Cardiac fibroblast (primary cell): ENCODE measurements at places on chromosomes 5 and 9.

- DNase-seq: no peak
Observed at GRCh38 chr5:138980441-138980840, 105.3 kb upstream of the LRRTM2 start.

- no peak for DNase-seq
Observed at GRCh38 chr9:23821375-23822181, 4.5 kb downstream of the ELAVL2 start.

DNA sequence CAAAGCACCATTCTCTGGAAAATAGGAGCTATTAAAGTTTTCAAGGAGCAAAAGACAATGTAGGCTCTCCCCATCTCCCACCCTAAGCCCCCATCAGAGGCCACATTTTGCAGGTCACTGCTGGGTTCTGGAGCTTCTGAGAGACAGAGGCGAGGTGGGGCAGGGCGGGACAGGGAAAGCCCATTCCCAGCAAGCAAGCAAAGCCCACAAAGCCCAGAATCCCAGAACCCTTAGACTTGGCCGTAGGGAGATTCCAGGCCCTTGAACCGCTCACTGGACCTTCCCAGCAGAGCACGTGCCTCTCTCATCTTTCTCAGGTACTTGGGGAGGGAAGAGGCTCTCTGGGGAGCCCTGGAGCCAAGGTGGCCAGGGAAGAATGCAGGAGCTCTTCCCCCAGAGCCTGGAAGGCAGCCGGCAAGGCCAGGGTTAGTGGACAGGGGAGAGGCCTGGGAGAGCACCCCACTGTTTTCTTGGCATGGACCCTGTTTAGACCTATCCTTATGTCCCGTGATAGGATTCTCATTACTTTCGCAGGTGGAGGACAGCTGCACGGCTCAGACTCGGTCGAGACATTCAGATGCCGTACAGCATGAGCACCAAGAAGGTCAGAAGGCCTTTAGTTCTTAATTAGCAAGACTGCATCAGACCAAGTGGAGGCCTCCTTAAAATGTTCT, 52.4 kb downstream of the ZNF354C start:
- no peak for DNase-seq

GRCh38 chr5:89343666-89344065, 460.7 kb upstream of the MEF2C start:
- no peak for DNase-seq

DNA sequence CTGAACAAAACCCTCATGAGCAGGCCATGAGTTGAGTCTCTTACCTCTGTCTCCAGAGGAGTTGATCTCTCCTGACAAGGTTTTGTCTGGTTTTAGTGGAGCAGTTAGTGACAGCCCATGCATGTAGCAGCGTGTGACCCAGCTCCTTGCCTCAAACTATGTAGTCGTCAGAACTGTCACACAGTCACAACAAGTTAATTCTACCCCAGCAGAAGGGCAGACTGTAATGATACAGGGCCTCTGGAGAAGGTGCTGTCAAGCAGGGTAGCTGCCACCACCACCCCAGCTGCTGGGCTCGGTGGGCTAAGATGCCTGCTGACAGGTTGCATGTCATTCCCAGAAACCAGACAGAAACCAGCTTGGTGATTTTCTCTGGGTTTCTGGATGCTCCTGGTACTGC, 194.5 kb downstream of the PSAT1 start:
- DNase-seq: no peak

DNA sequence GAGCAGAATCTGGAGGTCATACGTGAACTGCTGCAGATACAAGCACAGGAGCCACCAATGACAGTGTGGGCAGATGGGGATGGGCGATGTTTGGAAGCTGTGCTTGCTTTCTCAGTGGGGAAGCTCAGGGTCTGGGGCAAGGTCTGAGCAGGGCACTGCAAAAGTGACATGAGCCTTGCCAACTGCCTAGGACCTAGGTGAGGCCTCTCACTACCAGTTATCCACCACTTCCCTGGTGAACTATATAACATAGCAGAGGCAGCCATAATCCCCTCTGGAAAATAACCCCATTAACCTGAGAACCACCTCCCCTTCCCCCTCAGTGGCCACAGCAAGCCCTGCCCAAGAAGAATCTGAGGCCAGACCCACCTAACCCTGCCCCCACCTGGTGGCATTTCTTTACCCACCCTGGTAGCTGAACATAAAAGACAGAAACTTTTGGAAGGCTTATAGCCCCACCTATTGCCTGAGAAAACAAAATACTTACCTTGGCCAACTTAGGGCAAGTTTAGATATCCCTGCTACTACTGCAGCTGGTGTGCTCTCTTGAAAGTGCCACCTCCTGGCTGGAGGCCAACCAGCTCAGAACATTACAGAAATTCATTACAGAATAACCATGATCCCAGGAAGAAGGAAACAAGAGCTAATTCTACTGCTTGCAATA, 18.8 kb upstream of the SPEF2 start:
- DNase-seq: no peak

GRCh38 chr9:137515338-137515724, 34.9 kb downstream of the PNPLA7 start:
- no peak for DNase-seq

DNA sequence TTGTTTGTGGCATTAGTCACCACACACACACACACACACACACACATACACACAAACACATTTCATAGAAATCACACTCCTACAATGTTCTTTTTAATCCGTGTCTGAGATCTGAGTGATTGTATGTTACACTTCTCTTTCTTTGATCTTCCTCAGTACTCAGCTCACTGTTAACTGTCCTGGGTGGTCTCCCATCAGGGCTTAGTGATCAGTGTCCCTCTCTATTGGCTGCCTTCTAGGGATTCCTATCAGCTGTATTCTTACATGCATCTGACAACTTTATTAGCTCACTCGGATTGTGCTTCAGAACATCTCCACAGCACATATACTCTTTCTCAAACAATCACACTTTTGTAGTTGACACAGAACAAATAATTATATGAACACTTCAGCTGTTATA, 170.2 kb upstream of the POU5F2 start:
- DNase-seq: no peak

GRCh38 chr5:142245786-142246185, 79.0 kb downstream of the SPRY4 start:
- peak; percentile 52 for DNase-seq

GRCh38 chr9:20872340-20872977, 159.0 kb downstream of the HACD4 start:
- DNase-seq: peak; percentile 77

- DNase-seq: peak; percentile 45
Observed at GRCh38 chr9:81244631-81245030, 444.7 kb downstream of the TLE1 start.

DNA sequence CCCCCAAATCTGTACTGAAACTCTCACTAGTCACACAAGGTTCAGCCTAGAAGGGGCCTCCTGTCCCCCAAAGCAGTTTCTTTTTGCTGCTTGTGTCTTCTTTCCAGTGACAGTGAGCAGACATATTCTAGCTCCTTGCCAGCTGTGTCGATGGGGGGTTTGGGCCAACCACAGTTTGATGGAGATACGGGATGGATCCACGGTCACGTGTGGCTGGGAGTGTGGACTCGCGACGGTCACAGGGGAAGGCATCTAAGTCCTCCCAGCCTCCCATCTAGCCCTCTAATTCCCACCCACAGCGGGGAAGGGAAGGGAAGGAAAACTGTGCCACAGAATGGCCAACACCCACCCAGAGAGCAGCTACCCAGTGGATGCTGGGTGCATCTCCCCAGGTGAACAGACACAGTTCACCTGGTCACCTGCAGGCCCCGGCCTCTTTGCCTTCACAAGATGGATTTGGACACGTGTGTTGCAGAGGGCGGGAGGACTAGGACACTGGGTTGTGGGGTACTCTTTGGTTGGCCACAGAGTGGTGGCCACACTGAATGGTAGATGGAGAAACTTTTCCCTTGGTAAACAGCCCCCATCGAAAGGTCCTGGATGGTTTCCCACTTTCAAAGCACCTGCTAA, 54.4 kb downstream of the CRB2 start:
- DNase-seq: no peak

DNA sequence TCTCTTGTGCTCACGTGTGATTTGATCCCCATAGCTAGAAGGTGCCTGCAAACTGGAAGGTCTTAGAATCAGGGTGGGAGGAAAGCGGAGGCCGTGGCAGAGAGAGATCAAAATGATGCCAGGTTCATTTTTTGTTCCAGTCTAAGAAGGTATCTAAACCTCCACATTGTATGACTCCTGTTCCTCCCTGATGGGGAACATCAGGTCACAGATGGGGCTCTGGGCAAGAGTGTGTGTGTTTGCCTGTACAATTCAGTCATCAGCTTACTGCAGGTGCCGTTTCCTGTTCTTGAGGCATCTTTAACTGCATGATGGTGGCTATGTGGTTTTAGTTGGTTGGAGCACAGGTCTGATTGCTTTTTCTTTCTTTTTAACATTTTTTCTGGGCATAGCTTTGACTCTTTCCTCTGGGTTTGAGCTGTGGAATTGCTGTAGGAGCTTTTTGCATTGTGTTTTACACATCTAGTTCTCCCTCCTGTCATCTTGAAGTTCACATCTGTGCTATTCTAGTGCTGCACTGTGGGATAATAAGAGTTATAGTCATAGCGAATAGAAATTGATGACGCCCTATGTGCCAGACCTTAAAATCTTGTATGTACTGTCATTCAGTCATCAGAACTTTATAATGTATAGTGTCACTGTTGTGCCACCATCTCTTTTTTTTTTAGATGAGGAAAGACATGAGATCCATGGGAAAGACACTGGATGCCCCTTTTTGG, 30.8 kb downstream of the ARHGAP26 start:
- DNase-seq: no peak

DNA sequence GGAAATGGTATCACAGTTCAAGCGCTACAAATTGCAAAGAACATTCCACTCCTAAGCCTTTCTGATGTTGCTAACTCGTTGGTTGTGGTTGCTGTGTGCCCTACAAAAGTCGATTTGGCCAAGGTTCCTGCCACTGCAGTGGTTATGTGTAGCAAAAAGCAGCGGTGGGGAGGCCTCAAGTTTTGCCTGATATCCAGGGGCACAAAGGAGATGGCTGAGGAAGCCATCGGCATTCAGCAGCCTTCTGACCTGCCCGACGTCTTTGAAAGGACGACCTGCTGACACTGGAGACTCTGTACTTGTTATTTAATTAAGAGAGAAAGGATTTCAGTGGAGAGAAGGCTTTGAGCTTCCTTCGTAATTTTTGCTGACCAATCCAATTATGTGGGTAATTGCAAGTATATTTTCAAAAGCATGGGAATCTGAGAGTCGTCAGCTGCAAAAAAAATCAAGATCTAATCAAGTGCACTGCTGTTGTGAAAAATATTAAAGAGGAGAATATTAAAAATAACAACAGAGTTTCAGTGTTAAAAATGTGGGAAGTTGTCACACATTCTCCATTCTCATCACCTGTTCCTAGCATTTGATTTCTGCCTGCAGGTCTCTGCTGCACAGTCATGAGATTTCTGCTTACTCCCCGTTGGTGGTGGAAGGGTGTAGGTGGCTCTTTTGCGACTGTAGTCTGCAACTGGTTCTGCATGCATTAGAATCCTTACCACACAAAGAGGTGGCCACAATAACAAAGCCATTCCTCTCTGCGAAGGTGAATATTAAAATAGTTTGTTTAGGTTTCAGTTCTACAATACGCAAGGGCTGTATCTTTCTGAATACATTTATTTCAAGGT, 319.2 kb downstream of the IRX2 start:
- no peak for DNase-seq

DNA sequence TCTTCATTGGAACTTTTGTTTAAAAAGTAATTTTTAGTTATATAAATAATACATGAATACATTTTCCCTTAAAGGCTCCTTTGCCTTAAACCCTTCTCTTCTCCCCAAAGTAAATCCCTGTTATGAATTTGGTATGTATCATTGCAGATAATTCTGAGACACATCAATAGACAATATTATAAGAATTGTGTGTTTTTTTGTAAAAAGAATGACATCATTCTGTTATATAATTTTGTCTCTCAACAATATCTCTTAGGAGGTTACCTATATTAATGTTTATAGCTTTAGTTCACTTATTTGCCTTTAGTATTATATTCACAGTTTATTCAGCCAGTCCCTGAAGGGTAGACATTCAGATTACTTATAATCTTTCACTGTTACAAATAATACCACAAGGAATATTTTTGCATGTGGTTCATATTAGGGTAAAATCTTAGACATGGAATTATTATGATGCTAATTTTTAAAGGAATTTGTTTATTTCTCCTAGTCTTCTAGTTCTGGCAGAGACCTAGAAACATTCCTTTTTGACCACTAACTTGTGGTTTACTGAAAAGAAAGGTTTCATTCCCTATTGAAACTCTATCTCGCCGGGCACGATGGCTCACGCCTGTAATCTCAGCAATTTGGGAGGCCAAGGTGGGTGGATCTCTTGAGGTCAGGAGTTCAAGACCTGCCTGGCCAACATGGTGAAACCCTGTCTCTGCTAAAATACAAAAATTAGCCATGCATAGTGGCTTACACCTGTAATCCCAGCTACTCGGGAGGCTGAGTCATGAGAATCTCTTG, 105.6 kb downstream of the KCTD16 start:
- no peak for DNase-seq

GRCh38 chr9:134333874-134334581, 7.8 kb downstream of the RXRA start:
- DNase-seq: no peak

DNA sequence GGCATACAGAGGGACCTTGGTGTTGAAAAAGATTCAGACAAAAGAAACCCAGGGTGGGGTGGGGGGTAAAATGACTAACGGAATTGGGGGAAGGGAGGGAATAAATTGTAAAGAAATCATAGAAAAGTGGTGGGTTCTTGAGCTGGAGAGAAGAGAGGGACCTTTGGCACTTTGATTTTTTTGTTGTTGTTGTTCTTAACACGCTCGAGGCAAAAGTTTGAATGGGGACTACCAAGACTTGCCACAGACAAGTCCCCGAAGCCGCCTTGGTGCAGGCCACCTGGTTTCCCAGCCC, 616 bp downstream of the VCAN start:
- DNase-seq: no peak

- no peak for DNase-seq
Observed at GRCh38 chr5:545641-546375, 21.6 kb upstream of the SLC9A3 start.
